Activated naive CD4-positive, alpha-beta T cell treated with anti-CD3 and anti-CD28 coated beads, Interleukin-2, amount 50 U/mL, for 16 hours (primary cell): ENCODE measurements at places on chromosomes 13 and 19.
A peak's percentile ranks its signal among the peaks of the same experiment; 100 is the strongest.

DNA sequence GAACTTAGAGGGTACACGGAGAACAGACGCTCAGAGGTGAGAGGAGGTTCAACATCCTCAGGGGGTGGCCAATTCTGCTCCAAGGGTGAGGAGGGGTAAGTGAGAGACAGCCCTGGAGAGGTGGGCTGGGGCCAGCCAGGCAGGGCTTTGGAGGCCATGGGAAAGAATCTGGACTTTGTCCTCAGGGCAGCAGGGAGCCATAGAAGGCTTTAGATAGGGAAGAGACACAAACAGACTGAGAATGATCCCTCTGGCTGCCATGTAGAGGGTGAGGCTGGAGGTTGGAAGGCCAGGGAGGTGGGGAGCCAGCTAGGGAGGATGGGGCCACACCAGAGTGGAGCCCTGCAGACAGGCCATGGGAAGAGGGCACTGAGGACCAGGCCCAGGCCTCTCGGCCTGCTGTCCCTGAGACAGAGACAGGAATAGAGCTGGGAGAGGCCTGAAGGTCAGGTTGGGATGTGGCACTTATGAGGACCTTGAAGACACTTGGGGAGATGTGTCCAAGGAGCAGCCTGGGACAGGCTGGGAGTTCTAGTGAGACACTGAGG lies 29.2 kb upstream of the CCNP start:
- DNase-seq = no peak

- DNase-seq = no peak
Measured at GRCh38 chr19:3073931-3074595, 11.8 kb upstream of the TLE5 start.

DNA sequence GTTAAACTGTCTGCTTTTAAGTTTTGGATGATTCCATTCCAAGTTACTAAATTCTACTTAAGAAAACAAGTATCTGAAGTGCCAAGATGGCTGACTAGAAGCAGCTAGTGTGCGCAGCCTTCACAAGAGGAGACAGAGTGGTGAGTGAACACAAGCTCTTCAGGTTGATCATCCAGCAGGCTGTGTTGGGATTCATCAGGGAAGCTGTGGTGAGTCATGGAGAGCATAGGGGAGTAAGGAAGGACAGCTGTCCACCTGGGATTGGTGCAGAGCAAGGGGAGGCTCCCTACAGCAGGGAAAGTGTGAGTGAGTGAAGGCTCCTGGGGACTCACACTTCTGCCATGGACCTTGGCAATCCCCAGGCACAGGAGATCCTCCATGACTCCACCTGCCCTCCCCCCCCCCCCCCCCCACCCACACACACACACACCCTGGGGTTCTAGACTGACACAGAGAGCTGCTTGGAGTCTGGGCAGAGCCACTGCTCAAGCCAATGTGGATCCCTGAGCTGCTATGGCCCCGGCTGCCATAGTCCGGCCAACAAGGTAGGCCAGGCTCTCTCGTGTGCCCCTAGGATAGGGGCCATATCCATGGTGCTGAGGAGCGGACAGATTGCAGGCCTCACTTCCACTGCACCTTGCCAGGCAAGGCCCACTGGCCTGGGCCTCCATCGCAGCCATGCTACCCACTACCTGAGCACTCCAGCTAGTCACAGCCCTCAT lies 23.5 kb downstream of the SLC25A15 start:
- no peak for DNase-seq

GRCh38 chr19:38362076-38362945 lies 12.1 kb upstream of the PSMD8 start:
- peak; percentile 68 for DNase-seq

DNA sequence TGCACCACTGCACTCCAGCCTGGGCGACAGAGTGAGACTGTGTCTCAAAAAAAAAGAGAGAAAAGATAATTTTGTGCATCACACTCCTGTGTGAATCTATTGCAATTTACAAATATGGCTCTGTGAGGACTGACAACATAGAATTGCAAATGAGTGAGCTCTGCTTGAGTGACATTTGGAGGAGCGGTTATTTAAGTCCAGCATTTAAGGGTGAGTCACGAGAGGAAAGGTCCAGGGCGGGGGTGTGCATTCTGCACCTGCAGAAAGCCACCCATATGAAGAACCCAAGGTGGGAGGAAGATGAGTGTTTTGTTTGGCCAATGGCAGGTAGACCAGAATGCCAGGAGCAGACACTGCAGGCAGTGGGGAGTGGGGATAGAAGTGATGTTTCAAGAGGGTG lies 58.5 kb downstream of the DGKH start:
- DNase-seq = no peak

- no peak for DNase-seq
Measured at GRCh38 chr13:76610819-76611415, 275.3 kb downstream of the KCTD12 start.

- no peak for DNase-seq
Measured at GRCh38 chr19:14004619-14005348, 1.3 kb downstream of the RFX1 start.

GRCh38 chr13:25766576-25766975 lies 285.2 kb downstream of the SHISA2 start:
- no peak for DNase-seq

DNA sequence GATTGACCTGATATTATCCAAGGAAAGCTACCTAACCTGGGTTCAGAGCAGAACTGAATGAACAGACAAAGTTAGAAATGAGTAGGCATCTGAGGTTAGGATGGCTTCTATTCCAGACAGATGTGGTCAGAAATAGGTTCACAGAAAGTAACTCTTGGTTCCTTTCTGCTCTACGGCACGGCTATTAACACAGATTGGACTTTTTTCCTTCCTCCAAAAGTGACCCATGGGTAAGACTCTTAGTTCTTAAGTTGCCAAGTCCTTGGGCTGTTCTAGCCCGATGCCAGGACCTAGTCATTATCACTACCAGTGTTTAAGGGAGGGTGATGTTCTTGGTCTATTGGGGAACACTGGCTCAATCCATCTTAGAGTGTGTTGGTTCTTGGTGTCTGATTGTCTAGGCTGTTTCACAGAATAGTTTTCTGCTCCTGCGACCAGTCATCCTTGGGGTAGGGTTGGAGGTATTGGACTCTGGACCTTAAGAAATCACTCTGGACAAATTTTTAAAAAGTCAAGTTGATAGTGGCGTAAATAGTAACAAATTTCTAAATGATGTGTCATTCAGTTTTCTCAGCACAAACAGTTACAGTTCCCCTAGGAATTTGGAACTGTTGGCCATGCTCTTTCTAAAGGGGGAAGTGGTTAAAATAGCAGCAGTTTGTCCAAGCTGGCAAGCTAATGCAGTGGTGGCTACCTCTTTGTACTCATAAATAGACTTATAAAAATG lies 60.1 kb upstream of the MYCBP2 start:
- no peak for DNase-seq

DNA sequence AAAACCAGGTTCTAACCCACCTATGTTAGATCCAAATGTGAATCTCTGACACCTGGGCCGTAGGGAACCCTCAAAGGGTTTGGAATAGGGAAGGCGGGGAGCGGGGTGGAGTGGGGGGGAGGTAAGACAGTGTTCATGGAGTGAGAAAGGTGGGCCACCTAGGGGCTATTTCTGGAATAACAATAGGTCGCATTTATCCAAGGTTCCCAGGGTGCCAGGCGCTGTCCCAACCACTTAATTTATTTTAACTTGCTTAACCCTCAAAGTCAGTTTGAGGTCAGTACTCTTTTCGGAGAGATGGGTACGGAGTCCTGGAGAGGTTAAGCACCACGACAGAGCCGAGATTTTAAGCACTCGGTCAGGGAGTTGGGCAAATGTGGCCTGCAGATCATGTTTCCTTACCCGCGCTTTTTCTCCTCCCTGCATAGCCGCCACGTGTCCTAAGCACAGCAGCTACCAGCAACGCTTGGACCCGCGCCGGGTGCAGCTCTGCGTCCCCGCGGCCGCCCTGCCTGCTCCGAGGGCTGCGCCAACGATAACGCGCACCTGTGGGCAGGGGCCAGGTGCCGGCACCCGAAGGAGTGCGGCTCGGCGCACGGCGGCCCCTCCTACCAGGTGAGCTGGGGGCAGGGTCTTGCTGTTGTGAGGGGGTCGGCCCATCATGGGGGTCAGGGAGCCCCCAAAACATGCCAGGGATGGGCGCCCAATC lies 25.0 kb upstream of the FXYD3 start:
- DNase-seq = peak; percentile 39

- no peak for DNase-seq
Measured at GRCh38 chr13:20974981-20975585, 72.5 kb upstream of the XPO4 start.

DNA sequence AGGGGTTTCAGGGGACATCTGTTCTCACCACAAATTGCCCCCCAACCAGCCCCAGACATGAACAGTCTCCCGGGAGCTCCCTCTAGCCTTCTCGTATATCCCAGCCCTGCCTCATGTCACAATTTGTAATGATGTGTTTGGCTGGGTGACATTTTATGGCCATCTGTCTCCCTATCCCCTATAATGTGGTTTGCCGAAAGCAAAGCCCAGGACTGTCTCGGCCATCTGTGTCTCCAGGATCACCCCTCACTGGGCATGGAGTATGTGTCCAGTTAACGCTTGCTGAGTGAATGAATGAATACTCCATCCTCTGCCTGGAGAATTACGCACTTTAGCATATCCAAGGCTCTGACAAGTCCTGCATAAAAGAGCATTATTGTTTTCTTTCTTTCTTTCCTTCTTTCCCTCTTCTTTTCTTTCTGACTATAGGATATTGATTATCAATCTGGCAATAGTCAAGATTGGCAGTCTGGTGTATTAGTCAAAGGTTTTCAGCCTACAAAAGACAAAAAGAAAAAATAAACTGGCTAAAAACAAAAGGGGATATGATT lies 15.1 kb downstream of the HPN start:
- DNase-seq = no peak

- DNase-seq = no peak
Measured at GRCh38 chr13:67227131-67227983, 2.8 kb downstream of the PCDH9 start.

DNA sequence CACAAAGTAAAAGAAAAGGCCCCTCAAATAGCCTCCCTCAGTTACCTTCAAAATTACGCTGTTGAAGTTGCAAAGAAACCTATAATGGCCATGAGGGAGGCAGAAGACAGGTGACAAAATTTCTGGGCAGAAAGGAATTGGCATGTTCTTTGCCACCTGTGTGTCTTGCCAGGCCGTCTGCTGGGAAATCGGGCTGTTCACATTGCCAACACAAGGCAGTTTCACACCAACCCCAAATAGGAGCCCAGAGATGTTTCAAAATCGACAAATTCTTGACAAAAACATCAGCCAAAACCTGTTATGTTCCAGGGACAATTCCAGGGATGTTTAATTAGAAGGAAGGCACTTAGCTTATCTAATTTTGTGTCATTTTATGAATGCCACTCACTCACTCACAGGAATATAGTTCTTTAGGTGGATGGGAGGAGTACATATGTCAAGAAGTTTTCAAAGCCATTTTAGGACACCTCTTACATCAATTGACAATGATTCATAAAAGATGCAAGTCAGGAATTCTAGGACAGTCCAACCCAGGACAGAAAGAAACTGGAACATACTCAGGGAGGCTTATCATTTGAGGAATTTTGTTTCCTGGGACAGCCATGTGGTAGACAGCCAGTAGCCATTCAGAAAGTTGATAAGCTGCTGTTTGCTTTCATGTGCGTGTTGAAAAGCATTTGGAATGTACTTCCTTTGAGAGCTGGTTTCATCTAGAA lies 164.5 kb downstream of the RGCC start:
- DNase-seq = no peak

GRCh38 chr13:97423300-97424045 lies 10.5 kb upstream of the RAP2A start:
- DNase-seq = no peak

DNA sequence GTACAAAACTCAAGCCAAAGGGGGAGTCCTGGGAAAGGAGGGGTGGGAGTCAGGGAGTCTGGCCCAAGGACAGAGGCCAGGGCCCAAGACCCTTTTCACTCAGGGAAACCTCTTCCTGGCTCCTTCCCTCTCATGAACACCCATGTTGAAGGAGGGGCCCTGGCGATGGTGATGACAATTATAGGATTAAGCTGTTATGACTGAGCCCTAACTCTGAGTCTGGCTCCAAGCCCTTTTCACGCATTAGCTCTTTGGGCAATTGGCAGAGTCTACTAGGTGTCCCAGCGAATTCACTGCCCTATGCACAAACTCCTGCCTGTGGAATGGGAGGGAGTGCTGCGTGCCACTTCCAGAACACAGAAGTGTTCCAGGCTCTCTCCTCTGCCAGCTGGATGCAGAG lies 20.7 kb downstream of the ZNF575 start:
- no peak for DNase-seq

- DNase-seq = no peak
Measured at GRCh38 chr13:108263621-108264355, 5.7 kb upstream of the TNFSF13B start.

DNA sequence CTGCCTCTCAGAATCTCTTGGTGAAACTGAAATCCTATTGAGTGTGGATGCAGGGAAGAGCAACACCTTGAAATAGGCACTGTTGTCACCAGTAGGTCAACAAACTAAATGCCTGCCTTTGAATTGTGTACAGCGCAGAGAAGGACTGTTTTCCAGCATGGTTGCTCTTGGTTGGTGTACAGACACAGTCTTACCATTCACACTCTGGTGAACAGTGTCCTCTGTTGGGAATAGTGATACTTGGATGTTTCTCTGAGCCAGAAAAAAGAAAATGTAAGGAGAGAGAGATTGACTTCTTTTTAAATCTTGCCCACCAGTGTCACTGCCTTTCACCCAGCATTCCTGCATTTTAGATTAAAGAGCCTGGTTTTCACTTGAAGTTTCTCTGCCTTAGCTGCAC lies 179.7 kb downstream of the STK24 start:
- DNase-seq = no peak

GRCh38 chr13:32225481-32225931 lies 89.7 kb downstream of the ZAR1L start:
- no peak for DNase-seq

- DNase-seq = no peak
Measured at GRCh38 chr13:94317063-94317491, 162.4 kb downstream of the DCT start.

DNA sequence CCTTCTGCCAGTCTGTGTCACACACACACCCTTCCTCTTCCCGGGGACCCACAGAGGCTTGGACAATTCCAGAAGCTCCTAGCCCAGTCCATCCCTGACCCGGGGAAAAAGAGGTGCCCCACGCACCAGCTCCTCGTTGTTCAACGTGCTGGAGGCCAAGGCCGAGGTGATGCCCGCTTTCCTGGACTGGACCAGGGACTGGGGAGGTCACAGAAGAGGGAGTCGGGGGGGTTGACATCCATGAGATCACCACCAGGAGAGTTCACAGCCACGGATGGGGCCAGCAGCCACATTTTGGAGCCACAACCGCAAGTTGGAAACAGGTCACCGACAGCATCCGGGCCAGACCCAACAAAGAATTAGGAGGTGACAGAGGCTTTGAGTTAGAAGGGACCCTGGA lies 39.4 kb downstream of the UNC13A start:
- DNase-seq = no peak

DNA sequence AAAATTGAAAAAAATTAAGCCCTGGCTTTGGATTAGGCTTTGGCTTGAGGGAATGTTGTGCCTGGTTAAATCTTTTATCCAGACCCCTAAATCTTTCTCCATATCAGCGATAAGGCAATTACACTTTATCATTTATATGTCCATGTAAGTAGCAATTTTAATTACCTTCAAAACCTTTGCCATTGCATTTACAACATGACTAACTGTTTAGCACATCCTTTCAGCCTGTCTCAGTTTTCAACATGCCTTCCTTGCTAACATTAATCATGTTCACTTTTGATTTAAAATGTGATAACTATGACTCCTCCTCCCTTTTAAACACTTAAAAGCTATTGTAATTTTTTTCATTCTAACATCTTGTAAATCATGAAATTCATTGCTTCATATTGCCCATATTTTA lies 583.7 kb downstream of the SLITRK1 start:
- no peak for DNase-seq

- DNase-seq = no peak
Measured at GRCh38 chr13:110993788-110994187, 78.9 kb upstream of the ANKRD10 start.

- DNase-seq = no peak
Measured at GRCh38 chr19:3229346-3229743, 4.9 kb downstream of the CELF5 start.
